Fibroblast of the aortic adventitia (primary cell): ENCODE measurements at places on chromosomes 7 and 10.

GRCh38 chr10:49666685-49667084, 12.8 kb upstream of the C10orf53 start:
- no peak for DNase-seq

DNA sequence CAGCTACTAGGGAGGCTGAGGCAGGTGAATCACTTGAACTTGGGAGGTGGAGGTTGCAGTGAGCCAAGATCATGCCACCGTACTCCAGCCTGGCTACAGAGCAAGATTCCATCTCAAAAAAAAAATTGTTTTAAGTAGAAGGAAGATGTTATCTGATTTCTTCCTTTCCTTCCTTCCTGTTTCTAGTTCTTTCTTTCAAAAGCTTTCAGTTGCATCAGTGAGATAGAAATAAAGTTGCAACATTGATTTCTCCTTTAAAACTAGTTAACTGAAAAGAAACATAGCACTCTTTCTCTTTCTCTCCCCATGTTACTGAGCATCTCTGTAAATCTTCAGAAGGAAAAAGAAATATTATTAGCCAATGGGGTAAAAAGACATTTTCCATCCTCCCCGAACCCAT, 37.5 kb downstream of the CNNM1 start:
- no peak for DNase-seq

DNA sequence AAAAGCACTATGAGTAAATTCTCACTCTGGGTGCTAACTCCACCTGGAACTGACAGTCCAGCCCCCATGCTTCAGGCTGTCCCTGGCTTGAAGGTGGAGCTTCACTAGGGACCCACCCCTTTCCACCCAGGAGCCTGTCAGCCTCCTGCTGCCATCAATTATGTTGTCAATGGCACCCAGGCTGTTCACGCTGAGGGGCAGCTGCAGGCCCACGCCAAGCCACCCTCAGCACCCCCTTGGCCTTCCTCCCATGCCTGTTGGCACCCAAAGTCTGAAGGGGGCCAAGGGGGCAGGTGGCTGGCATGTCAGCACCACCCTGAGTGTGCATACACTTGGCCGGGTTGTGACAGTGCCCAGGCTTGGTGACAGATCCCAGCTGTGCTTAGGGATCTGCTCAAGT, 149.3 kb downstream of the NXPH1 start:
- no peak for DNase-seq

DNA sequence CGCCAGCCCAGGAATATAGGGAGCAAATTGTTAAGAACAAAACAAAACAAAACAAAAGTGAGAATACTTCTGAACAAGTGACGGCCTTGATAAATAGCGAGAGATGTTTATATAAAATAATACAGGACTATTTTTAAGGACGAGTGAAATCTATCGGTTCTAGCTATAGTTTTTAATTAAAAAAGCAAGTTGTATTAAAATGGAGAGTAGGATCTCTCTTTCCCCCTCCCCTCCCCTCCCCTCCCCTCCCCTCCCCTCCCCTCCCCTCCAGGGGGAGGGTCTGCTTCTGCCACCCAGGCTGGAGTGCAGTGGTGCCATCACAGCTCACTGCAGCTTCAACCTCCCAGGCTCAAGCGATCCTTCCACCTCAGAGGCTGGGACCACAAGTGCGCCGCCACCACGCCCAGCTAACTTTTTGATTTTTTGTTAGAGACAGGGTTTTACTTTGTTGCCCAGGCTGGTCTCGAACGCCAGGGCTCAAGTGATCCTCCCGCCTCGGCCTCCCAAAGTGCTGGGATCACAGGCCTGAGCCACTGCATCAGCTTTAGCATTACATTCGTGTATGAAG, 440 bp upstream of the TCAF1 start:
- DNase-seq = no peak

DNA sequence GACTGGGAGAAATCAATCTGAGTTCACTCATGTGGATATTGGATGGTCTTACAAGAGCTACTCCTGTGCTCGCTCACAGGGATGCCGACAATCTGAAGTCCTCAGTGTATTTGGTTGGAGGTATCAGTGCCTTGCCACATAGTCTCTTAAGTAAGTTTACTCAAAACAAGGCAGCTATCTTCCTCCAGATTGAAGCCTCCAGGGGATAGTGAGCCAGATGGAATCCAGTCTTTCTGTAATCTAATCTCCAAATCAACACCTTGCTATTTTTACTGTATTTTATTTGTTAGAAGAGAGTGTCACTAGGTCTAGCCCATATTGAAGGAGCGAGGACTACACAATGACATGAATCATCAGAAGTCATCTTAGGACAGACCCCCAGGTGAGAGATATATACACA, 456.6 kb upstream of the POT1 start:
- DNase-seq = no peak
